ENCODE measurements at places on chromosomes 1 and 21.

GRCh38 chr1:245409341-245410195 lies 254.8 kb downstream of the KIF26B start:
- no peak for DNase-seq

DNA sequence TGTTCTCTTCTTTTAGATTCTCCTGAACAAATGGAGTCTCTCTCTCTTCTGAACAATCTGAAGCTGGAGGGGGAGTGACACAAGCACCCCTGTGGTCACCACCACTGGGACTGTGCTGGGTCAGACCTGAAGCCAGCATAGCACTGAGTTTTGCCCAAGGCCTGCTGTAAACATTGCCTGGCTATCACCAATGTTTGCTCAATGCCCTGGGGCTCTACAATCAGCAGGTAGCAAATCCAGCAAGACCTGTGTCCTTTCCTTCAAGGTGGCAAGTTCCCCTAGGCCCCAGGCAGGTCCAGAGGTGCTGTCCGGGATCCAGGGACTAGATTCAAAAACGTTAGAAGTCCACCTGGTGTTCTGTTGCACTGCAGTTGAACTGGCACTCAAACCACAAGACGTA lies 282.8 kb upstream of the PROX1 start:
- no peak for DNase-seq

DNA sequence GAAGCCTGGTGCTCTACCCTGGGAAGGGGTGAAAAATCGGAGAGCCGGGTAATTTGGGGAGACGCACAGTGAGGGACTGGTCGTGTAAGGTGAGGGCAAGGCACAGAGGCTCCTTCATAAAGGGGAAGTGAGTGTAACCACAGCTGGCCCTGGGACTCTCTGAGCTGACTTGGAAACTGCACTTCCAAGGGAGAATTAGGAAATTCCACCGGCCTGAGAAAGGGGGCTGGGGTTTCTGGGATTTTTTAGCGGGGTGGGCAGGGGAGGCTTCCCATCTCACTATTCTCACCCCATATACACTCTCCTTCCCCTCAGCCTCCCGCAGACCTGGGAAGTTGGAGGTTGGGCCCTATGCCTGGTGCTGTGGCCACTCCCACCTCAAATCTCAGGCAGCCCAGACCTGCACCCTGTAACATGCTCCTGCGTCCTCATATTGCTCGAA lies 88.3 kb upstream of the IPO9 start:
- DNase-seq, result no peak

GRCh38 chr1:20322081-20322824 lies 31.6 kb downstream of the VWA5B1 start:
- DNase-seq, result no peak

- DNase-seq, result no peak
Measured at GRCh38 chr1:167881786-167882185, 32.1 kb downstream of the ADCY10 start.

DNA sequence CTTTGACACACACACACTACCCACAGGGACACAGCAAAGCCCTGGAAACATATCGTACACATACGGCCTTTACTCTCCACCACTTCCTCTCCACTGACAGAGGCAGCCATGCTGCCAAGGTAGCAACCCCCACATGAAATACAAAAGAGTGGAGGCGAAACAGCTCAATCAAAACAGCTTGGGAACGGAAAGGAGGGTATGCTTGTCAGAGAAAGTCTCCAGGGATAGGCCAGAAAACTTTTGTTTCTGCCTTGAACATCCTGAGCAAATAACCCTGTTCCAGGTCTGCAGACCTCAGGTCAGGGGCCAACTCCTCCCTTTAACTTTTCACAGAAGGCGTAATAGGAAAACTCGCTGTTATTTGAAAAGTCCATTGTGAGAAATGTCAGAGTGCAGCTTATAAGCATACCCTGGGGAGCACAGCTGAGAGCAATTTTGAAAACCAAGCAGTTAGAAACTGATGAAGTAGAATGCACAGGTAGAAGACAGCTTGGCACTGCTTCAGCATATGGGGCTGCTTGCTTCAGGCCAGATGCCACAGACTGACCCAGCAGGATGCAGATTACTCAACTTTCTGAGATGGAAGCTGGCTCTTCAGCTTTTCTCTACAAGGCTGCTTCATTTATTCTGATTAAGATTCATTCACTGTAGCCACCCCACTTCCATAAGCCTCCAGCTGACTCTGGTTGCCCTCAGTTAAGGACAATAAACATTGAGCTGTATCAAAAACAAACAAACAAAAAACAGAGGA lies 18.0 kb downstream of the KIAA0319L start:
- no peak for DNase-seq

GRCh38 chr1:219472596-219472995 lies 140.3 kb downstream of the ZC3H11B start:
- no peak for DNase-seq

- no peak for DNase-seq
Measured at GRCh38 chr1:3819771-3820200, 23.5 kb upstream of the LRRC47 start.

- no peak for DNase-seq
Measured at GRCh38 chr21:45313015-45313414, 25.3 kb upstream of the POFUT2 start.

DNA sequence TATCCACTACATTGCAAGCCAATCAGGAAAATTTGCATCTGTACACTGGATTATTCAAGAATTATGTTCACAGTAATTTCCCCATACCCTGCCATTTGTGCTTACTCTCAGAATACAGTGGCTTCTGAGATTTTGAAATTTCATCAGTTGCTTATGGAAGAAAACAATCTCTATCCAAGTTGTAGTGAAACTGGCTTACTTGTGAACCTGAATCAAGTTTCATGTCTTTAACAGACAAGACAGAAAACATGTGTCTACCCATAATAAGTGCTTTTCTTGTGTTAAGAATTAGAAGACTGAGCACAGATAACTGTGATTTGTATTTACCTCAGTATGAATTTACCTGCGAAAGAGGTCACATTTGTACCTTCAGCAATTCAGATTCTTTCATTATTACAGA lies 672.7 kb upstream of the ADGRL2 start:
- no peak for DNase-seq

DNA sequence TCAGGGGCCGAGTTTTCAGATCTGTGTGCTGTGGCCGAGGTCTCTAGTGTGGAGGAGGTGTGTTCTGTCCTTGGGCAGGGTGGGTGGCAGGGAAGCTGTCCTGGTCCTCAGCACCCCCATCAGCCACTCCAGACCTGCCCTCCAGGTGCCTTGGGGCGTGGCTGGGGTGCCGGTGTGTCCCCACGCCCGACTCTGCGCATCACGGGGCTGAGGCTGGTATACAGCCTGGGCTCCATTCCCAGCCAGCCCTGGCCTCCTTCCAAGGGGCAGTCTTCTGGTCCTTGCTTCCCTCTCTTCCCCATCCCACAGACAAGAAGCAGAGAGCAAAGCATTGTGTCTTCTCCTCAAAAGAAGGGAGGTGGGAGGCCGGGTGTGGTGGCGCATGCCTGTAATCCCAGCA lies 4.0 kb downstream of the SAMD11 start:
- no peak for DNase-seq

DNA sequence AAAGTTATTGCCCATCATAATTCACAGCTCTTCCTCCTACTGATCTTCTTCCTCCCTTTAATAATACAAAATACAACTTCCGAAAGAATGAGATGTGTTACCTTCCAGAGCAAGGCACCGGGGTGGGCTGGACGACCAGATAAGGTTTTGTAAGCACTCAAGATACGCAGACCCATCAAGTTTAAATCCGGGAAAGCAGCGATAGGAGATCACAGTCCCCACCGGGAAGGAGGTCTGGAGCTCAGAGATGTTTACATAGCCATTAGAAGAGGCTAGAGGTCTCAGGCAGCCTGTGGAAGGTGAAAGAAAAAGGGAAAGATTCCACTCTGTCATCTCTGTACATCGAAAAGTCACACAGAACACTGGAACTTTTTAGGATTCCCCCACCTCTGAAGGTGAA lies 99.4 kb downstream of the SUSD4 start:
- no peak for DNase-seq

DNA sequence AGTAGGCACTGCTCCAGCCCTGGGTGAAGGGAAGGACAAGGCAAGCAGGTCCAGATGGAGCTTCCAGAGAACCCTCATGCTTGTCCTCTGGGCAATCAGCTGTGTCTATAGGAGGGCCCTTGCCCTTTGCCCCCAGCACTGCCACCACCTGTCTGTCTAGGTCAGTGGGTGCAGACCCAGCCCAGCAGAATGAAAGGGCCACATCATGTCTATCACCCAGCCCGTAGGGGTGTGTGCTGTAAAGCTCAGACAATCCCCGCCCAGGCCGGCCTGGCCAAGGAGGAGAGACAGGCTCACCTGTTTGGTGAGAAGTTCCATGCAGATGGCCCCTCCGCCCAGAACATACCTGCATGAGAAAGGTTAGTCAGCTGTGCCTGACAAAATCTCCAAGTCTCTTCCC lies 7.0 kb downstream of the UBE2Q1 start:
- no peak for DNase-seq

GRCh38 chr1:157512036-157512969 lies 40.0 kb downstream of the FCRL5 start:
- DNase-seq, result no peak

- no peak for DNase-seq
Measured at GRCh38 chr21:27306791-27307775, 340.2 kb upstream of the ADAMTS5 start.

GRCh38 chr1:165542015-165542631 lies 1.7 kb upstream of the LRRC52 start:
- DNase-seq, result no peak

DNA sequence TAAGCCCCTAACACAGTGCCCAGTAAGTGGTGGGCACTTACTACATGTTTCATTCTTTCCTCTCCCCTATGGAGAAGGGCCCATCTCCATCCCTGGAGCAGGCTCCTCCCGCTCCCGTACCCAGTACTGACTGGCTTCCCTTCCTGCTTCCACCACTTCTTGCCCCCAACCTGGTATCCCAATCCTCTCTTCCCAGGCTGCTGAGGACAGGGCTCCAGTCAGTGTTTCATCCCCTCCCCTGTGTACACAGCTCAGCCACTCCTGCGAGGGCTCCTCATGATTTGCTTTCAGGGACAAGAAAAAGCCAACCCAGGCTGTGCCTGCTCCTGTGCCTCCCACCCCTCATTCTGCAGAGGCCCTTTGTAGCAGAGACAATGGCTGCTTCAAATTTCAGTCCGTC lies 20.8 kb upstream of the ETV3 start:
- DNase-seq, result no peak

- DNase-seq, result no peak
Measured at GRCh38 chr1:193729429-193729828, 543.0 kb upstream of the B3GALT2 start.

- no peak for DNase-seq
Measured at GRCh38 chr1:29974316-29974724, 738.0 kb downstream of the PTPRU start.

DNA sequence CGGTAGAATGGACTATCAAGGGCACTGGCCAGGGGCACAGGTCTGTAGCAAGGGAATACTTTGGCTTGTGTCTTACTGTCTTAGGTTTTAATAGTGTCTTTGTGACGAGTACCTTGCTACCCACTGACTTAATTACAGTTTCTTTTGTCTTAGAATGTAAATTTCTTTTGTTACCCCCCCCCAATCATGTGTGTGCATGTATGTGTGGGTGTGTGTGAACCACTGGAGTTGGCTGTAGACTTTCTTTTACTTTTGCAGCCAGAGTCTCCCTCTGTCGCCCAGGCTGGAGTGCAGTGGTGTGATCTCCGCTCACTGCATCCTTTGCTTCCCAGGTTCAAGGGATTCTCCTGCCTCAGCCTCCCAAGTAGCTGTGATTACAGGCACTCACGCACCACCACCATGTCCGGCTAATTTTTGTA lies 61.8 kb upstream of the CLDN14 start:
- no peak for DNase-seq

DNA sequence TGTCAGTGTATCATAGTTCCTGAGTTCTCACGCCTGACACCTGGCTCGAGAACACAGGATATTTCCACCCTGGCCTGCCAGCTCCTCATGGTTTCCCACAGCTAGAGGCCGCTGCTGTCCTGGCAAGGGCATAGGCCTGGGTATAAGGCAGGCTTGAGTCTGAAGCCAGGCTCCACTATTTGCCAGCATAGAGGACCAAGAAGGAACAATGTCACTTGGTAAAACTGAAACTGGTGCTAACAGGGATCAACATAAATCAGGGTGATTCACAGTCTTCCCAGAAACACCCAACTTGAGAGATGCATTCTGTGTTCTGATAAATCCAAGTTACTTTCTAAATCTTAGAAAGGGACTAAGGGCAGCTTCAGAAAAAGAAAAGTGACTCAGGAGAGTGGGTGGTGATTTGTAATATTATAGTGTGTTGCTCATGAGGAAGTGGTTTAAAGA lies 6.9 kb upstream of the S100A2 start:
- DNase-seq, result peak; percentile 19

- no peak for DNase-seq
Measured at GRCh38 chr1:201326710-201327109, 43.4 kb downstream of the PKP1 start.

DNA sequence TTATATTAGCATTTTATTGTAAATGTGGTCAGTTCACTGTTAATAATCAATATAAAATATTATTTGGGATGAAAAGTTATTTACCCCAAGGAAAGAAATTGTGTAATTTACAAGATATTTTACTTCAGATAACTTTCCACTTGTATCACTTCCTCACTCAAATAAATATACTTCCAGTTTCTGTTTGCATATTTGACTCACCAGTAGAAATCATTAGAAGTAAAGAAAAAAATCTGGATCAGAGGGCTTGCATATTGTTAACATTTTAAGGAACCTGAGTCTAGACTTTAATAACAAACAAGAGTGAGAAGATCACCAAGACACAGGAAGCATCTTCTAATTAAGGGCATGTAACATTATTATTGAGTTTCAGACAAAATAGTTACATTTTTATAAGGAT lies 347 bp upstream of the KRTAP20-4 start:
- DNase-seq, result no peak
